ENCODE measurements at places on chromosomes 6 and 20.

GRCh38 chr6:79671600-79672266 is 40.6 kb downstream of the SH3BGRL2 start:
- no peak for DNase-seq

DNA sequence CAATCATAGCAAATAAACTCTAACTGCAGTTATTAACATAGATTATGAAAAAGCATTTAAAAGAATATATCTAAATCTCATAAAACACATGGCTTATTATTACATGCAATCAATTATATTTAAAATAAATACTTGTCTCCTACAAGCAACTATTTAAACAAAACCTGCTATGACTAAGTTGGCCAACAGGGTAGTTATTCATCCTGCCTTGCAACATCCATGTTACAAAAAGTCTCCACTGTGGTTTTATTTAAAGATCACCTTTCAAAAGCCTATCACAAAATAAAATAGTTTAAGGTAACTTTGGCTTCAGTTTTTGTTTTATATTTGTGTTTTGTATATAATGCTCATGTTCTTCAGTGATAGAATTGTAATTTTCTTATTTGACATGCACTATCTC is 1127.0 kb upstream of the MAP3K7 start:
- DNase-seq: no peak

DNA sequence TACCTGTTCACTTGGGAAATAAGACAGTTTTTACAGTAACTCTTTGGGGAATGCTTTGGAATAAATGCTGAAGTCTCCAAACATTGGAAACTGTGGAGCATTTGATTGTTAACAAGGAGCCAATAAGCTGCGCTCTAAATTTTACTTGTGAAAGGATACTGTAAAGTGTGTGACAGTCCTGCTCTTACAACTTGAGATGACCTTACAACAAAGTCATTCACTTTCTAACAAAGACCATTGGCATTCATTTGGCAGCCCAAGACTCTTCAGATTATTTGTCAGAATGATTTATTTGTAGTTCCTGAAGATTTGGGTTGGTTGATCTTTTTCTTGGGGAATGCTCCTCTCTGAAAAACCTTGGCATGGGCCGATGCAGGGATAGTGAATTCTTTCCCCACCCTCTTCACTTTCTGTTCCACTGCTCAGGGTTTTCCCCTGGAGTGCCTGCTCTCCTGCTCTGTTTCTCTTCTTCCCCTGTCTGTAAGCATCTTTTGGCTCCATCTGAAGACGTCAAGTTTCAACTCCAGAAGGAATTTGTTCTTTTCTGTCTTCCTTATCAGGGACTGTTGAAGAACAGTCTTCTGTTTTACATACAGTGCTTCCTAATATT is 116.4 kb downstream of the AKAP7 start:
- DNase-seq: no peak

DNA sequence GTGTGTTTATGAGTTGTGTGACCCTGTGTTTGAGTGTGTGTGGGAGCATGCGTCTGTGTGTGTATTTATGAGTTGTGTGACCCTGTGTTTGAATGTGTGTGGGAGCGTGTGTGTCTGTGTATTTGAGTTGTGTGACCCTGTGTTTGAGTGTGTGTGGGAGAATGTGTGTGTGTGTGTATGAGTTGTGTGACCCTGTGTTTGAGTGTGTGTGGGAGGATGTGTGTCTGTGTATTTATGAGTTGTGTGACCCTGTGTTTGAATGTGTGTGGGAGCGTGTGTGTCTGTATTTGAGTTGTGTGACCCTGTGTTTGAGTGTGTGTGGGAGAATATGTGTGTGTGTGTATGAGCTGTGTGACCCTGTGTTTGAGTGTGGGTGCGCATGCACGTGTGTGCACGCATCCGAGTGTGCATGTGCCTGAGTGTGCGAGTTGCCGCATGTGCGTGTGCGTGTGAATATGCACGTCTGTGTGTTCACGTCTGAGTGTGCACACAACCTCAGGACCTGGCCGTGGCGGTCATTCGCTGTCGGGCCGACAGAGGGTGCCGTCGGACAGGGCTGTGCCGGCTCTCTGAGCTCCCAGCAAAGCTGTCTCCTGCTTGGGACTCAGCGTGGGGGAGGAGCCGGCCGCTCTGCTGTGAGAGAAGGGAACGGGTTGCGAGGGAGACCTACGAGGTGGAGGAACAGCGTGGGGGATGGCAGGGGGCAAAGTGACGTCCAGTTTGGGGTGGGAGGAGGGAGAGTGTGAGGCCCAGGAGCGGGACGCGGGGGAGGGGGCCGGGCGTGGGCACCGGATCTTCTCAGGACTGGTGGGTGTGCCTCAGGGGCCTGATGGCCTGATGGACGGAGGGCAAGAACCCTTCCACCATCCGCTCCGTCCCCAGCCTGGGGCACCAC is 19.7 kb downstream of the SLC17A9 start:
- peak; percentile 67 for DNase-seq

DNA sequence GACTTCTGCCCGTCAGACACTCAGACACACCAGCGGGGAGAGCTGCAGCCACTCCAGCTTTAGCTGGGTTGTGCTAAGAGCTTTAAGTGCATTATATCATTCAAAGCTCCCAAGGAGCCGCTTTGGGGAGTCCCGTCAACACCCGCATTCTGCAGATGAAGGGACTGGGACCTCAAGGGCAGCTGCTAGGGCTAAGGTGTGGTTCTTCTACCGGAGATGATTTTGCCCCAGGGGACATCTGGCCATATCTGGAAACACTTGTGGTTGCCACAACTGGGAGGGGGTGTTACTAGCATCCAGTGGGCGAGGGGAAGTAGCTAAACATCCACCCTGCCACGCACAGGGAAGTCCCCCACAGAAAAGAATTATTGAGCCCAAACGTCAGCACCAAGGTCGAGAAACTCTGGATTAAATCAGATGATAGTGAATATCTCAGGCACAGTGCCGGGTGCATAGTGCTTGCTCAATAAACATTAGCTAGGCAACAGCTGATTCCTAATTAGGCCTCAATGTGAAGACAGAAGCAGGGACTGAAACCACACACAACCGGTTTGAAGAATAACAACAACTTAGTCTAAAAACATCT is 29.6 kb downstream of the PMEPA1 start:
- DNase-seq: no peak

DNA sequence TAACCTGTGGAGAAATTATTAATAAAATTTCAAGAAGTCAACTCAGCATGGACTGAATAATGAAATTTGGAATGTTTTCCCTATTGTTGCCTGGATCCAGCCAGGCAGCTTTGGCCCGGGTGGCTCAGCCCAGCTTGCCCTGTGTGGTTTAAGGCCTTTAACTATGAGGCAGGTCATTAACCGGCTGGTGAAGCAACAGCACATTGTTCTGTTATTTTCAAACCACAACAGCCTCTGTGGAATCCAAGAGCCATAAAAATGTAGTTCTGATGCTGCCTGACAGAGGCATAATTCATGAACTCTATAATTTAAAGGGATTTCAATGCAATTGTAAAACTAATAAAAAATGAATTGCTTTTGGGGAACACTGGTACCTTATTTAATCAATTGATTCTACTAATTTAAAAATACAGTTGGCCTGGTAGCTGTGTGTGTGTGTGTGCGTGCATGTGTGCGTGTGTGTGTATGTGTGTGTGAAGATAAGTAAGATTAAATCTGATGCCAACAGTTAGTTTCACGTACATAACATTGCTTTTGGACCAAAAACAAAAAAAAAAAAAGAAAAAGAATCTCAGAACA is 117.7 kb downstream of the RPS12 start:
- DNase-seq: peak; percentile 32

GRCh38 chr6:50978380-50979170 is 159.9 kb downstream of the TFAP2B start:
- no peak for DNase-seq

DNA sequence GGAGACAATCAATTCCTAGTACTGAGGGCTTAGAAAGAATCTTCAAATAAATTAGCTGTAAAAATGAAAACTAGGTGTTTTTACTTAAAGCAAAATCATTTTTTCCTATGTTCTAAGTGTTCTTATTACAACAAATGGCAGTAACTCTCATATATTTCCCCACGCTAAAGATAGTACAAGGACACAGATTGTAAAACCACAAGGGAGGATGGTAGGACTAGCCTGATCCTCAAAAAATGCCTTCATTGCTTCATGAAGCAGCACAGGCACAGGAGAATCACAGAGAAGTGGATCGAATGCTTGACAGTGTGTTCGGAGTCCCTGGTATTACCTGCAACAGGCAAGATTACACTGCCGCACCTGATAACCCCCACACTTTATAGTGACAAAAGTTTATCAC is 58.5 kb downstream of the SAMD3 start:
- no peak for DNase-seq

DNA sequence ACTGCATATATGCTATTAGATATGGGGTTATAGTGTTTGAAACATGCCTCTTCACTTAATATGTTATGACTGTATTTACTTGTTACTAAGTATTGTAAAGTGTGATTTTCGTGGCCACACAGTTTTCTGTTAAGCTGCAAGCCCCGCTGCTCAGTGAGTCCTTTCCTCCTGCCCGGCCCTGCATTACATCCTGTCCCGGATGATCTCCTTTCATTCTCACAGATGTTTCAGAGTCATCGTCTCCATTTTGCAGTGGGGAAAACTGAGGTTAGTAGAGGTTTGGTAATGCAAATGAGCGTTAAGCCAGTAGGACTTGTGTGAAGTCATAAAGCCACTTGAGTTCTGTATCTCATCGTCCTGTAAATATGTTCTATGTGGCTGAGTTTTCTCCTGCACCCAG is 155.5 kb downstream of the CFAP61 start:
- DNase-seq: no peak

GRCh38 chr20:40887105-40887504 is 141.5 kb upstream of the TOP1 start:
- DNase-seq: no peak

DNA sequence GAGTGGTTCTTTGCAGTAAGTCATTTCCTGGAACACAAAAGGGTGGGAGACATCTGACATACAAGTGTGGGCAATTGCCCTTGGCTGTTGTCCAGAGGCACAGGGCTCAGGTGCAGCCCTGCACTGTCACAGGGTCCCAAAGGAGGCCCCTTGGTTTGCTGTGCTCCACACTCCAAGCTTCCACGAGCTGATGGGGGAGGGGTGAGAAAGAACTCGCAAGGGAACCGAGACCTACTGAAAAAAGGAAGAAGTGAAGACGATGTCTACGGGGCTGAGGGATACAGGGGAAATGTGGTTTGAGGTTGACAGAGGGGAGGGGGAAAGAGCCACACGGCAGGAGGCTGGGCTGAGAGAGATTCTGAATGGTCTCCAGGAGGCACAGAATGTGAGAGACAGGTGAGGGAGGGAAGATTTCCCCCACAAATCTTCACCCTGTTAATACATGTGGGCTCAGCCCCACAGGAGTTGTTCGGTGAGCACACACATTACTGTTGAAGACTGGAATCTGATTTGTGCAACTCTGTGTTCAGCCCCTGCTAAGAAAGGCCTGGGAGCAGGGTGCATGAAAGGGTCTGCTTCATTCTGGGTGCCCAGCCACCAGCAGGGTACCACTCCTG is 123.4 kb downstream of the LY86 start:
- no peak for DNase-seq

GRCh38 chr6:105936972-105937371 is 149.2 kb upstream of the PRDM1 start:
- DNase-seq: no peak

GRCh38 chr20:53872081-53872541 is 198.3 kb downstream of the BCAS1 start:
- DNase-seq: no peak

DNA sequence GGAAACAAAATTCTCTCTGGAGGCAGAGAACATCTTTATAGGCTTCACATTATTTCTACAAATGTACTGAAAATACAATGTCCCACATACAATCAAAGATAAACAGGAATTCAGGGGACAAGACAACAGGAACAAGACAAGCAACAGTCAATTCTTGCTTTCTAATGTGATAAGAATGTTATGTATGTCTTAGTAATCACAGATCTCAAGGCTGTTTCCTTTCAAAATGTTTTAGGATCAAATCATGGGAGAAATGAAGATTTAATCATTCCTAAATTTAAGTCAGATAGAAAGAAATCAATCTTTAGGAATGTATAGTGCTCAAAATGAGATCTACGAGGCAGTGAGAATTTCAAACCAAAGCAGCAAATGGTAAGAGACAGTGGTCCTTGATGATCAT is 32.1 kb downstream of the NEDD9 start:
- no peak for DNase-seq

GRCh38 chr6:92892626-92893170 is 526.7 kb downstream of the EPHA7 start:
- no peak for DNase-seq

DNA sequence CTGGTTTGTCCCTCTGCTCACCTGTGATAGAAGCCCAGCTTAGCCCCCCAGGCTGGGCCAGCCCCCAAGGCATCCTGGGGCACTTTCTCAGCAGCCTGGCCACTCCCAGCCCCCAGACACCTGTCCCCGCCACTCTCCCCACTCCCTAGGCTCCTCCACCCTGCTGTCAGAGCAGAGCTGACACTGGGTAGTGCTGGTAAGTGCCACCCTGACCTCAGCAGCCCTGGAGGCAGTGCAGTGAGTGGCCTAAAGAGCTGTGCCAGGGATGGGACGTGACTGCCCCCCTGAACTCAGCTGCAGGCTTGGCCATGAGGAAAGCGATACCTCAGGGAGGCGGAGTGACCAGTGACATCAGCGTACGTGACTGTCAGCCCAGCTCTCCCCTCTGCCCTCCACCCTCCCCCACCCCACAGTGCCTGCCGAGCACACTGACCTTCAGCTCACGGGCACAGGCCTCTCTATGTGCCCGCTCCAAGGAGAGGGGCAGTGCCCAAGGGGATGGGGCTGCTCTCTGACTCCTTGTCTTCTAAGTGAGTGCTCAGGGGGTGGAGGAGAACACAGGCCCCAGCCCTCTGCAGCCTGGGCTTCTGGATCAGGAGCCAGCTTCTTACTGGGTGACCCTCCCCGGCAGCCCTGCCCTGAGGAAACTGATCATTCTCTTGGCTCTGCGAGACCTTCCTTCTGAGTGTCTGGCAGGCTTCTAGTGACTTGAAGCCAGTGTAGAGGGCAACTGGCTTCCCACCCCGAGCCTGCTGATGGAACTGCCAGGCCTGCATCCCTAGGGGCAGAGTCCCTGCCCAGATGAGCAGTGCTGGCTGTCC is 172.7 kb downstream of the MRPL14 start:
- DNase-seq: no peak

- DNase-seq: no peak
These were observed 38.6 kb downstream of the SYNJ2 start for GRCh38 chr6:158020272-158020711.

DNA sequence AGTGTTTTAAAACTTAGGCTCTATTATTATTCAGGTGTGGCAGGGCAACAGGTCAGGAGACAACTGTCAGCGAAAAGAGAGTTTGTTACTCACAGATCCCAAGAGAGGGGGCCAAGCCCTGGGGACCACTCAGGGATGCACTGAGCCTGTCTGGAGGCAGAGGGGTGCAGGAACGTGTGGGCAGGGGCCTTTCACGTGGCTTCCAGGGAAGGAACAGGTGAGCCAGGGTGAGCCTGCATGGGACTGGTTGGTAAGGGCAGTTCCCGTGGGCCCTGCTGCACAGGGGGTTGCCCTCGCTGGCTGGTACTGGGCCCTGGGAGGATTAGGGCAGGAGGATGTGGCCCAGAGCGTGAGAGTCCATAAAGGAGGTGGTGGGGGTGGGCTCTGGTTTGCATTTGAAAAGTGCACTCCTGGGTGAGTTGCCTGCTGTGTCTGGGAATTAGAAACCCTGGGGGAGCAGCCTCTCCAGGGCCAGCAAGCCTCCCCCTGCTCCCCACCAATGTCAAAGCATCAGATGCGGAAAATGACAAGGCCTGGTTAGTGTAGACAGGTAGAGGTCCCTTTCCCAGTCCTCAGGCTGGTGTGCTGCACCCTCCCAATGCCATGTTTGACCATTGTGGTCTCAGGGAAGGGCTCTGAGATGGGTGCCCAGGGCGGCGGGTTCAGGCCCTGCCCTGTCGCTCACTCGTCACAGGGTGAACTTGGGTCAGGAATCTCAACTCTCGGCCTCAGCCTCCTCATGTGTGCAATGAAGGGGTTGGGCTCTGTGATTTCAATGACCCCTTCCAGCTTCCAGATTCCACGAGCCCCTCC is 127.4 kb upstream of the RPS6KA2 start:
- DNase-seq: no peak
